ENCODE measurements at places on chromosomes 1 and 21. TPM values are rescaled to one million over a fixed set of nuclear protein-coding genes. Genes with fewer than 3 reads are reported as not detected.

Gene PLA2G5
- total RNA-seq = not detected

Gene OR2L3
- not detected for total RNA-seq

Gene PIGR
- not detected for total RNA-seq

Gene ETV3L
- not detected for total RNA-seq

Gene KDM5B
- total RNA-seq = 109 TPM

Gene CCDC181
- 0.59 TPM for total RNA-seq

Gene DCAF6
- 66.5 TPM for total RNA-seq

Gene C8B
- total RNA-seq = not detected

Gene TMPRSS15
- total RNA-seq = not detected

Gene TSPAN1
- not detected for total RNA-seq

Gene U2AF1
- 38.1 TPM for total RNA-seq

Gene TMOD4
- not detected for total RNA-seq

Gene KIF21B
- total RNA-seq = 0.59 TPM

Gene RPE65
- not detected for total RNA-seq

Gene ACTN2
- total RNA-seq = under 0.01 TPM

Gene S100A7
- not detected for total RNA-seq

Gene SOD1
- total RNA-seq = 260 TPM

Gene PADI2
- total RNA-seq = not detected

Gene B3GALT6
- 32.1 TPM for total RNA-seq

Gene KRTAP19-8
- total RNA-seq = not detected

Gene PDE9A
- not detected for total RNA-seq

Gene CRP
- total RNA-seq = not detected

Gene KHDRBS1
- 47.8 TPM for total RNA-seq

Gene LRIF1
- total RNA-seq = 14.0 TPM

Gene FCRL6
- total RNA-seq = not detected

Gene NUP210L
- under 0.01 TPM for total RNA-seq

Gene AVPR1B
- total RNA-seq = not detected

Gene OBSCN
- 16.6 TPM for total RNA-seq

Gene FGR
- not detected for total RNA-seq

Gene POLR3GL
- total RNA-seq = 13.0 TPM

All from smooth muscle cell of the umbilical artery (primary cell).